ENCODE measurements at places on chromosomes 16 and 17.

- DNase-seq = no peak
Observed at GRCh38 chr17:4535667-4536258, 19.4 kb downstream of the MYBBP1A start.

DNA sequence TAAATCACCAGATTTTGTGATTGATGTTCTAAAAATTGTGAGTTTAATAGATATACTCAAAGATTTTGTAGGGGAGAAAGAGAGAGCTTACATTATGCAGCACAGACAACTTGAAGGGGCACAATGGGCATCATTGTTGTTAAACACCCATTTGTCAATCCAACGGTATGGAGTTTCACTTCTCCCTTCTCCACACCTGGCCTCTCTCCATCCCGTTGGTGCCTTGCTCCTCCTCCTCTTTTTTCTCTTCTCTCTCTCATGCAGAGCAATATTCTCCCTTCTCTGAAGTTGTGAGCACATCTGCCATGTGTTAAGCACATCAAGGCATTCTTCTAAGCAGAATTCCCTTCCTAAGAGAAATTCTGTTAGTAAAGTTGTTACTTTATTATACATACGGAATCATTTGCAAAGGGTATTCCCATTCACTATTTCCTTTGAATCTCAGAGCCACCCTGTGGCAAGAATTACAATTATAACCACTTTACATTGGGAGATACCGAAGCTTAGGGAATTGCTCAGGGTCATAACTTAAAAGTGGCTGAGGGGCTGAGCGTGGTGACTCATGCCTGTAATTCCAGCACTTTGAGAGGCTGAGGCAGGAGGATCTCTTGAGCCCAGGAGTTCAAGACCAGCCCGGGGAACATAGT, 40.5 kb upstream of the SKAP1 start:
- DNase-seq = no peak

- no peak for DNase-seq
Observed at GRCh38 chr17:67629971-67630320, 87.8 kb upstream of the NOL11 start.

- DNase-seq = no peak
Observed at GRCh38 chr17:41552455-41552854, 19.4 kb downstream of the KRT9 start.

DNA sequence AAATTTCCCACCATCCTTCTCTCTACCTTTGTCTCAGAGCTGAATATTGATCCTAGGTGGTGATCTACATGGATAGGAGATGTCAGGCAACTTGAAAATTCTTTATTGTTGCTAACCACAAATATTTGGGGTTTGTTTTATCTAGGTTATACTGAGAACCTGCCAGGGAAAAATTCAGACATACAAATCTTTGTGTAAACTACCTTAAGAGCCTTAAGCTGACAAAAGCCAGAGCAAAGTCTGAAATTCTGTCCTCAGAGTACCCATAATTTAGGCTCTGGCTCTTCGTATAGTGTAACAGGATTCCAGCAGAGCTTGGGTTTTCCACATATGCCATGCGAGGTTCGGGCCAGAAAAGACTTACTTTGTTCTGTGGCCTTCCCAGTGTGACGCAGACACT, 406.7 kb upstream of the MAF start:
- no peak for DNase-seq

DNA sequence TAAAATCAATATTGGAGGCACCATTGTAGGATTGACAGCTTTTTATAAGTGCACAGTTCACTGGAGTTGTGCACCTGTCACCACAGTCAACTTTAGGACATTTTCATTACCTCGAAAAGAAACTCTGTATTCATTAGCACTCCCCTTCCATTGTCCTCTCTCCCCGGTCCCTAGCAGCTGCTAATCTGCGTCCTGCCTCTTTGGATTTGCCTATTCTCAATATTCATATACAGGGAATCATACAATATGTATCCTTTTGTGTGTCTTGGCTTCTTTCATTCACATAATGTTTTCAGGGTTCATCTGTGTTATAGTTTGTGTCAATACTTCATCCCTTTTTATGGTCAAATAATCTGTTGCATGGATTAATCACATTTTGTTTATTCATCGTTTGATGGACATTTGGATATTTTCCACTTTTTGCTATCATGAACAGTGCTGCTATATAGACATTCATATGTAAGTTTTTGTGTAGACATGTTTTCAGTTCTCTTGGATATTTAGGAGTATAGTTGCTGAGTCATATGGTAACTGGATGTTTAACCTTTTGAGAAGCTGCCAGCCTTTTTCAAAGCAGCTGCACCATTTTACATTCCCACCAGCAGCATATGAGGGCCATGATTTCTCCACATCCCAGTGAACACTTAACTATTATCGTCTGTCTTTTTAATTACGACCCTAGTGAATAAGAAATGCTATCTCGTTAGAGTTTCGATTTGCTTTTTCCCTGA, 9.8 kb downstream of the DNAJA3 start:
- DNase-seq = no peak

GRCh38 chr16:75340741-75341491, 89.5 kb upstream of the BCAR1 start:
- DNase-seq = no peak

GRCh38 chr16:11278681-11279628, 2.2 kb downstream of the PRM1 start:
- no peak for DNase-seq

DNA sequence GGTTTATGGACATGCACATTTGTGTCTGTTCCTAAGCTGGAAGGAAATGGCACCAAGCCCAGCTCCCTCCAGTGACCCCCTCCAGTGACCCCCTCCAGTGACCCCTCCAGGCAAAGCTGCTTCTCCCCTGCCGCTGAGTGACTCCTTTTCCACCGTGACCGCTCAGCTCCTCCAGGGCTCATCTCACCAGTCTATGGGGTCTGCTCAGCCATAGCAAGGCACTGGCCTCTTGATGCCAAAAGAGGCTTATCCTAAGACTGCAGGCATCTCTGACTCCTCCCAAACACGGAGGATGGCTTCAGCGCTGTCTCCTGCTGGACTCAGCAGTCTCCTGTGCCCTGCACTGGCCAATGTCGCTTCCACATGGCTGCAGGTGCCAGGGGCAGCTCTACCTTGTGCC, 35.3 kb downstream of the FA2H start:
- DNase-seq = no peak

GRCh38 chr16:25729188-25729915, 37.6 kb downstream of the HS3ST4 start:
- DNase-seq = no peak

GRCh38 chr16:19524616-19525384, 1.1 kb downstream of the CCP110 start:
- no peak for DNase-seq

DNA sequence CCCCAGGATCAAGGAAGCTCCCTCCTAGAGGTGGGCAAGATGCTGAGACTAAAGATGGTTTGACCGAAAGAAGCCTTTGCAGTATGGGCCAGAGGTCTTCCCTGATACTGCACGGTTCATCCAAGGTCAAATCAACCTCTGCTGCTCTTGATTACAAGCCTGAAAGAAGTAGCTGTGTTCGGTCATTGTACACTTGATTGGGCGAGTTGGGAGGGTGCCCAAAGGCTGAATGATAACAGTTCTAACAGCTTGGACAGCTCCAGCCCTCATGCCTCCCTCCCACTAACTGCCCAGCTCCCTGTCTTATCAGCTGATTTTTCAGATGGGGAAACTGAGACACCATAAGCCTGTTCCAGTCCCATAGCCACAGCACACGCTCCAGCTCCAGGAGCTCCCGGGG, 42.8 kb downstream of the ABCC12 start:
- no peak for DNase-seq

GRCh38 chr16:51144203-51144602, 6.9 kb downstream of the SALL1 start:
- no peak for DNase-seq

DNA sequence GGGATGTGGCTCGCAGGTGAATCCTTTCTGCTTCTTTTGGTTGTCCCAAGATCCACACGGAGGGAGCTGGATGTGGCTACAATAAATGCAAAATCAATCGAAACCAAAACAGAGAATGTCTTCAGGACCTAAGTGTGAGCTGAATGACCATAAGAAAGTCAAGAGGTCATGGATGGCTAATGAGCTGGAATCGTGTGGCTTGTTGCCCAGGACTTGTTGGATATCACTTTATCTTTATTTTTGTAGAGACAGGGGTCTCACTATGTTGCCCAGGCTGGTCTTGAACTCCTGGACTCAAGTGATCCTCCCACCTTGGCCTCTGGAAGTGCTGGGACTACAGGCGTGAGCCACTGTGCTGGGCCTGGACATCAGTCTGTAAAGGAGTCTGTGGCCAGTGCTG, 326.8 kb upstream of the N4BP1 start:
- no peak for DNase-seq

DNA sequence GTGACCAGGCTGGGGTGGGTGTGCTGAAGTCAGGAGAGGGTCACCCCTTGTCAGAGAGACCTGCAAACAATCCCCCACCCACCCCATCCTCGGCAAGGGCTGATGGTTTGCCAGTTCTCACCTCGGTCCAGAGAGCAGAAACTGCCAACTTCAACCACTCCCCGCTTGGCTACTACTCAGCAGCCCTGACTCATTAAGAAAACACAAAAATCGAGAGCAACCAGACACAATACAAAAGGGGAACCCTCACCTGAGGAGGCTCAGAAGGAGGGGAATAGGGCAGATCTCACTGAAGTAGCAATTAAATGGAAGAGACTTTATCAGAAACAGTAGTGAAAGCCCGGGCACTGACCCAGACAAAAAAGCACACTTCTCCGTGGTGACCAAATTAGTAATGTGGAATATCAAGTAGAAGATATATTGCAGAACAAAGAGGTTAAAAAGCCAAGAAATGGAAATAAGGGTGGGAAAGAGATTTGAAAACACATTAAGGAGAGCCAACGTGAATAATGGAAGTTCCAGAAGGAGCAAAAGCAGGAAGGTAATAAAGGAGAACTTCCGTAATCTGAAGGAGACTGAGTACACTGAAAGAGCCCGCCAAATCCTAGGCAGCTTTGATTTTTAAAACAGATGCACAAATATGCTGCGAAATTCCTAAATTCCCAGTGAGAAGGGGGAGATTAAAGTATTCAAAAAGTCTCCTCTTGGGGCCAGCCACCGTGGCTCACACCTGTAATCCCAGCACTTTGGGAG, 23.6 kb downstream of the CENPV start:
- DNase-seq = no peak

DNA sequence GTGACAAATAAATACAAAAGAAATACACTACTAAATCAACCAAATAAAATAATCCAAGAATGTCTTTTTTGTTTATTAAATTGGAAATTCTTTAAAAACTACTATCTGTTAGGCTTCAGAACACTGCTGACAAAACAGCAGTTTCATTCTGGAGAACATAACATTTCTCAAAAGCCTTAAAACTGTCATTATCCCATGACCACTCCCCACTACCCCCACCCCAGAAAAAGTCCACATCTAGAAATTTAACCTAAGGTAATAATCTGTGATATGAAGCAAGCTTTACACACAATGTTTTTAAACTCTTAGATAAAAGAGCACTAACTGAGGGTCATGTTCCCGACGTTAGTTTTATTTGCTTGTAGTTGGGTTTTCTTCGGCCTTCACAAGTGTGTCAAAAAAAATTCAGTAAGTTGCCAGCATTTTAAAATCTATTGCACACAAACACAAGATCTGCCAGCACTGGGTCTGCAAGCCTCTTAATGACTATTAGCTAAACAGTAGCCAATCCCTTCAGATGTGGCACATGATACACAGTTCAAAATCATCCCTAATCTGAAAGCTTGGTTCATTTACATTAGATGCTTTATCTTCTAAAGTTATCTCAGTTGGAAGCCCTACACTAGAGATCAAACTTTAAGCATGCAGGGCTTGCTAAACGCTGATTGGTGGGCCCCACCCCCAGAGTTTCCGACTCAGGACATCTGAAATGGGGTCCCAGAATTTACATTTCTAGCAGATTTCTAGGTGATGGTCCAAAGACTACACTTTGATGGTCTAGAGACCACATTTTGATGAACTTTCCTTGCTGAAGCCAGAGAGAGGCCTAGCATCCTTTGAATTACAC, 75.2 kb downstream of the KANSL1 start:
- DNase-seq = no peak
